Progenitor cell of endocrine pancreas (in vitro differentiated cells): ENCODE measurements at places on chromosomes 1 and 21. TPM values are rescaled to one million over a fixed set of nuclear protein-coding genes. Genes with fewer than 3 reads are reported as not detected.
A peak's percentile ranks its signal among the peaks of the same experiment; 100 is the strongest.

UBQLN4 gene
- 94.2 and 97.8 TPM in 2 replicates for total RNA-seq

DNA sequence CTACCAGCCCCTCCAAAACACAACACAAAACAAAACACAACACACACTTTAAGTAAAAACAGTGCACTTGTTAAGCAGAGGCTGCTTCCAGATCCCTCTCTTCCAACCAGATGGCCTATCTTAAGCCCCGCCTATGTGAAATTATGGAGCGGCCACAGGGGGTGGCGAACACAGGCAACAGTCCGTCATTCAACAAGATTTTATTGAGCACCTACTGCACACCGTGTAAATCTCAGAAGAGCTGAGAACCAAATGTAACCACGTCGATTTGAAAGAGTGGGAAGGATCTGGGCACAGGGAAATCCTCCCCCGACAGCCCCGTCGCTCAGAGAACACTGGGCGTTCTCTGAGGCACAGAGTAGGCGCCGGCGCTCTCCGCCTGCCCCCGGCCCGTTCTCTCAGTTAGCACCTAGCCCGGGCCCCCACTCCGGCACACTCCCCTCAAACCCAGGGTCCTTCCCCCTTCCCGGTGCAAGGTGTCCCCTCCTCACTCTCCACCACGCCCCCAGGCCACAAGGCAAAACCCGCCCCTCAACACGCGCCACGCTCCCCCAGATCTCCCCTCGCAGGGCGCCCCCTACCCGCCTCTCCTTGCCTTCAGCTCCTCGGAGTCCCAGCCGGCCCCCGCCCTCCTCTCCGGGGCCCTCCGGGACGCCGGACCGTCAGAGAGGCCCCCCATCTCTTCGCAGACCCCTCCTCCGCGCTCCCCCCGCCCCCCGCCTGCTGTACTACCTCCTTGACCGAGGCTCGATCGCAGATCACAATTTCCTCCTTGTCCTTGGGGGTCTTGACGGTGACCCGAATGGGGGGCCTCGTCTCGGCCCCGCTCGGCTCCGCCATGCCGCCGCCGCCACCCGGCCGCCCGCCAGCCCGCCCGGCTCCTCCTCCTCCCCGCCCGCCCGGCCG, 483 bp downstream of the UBQLN4 start:
- peaks cover 15% of the 10 kb centered on the region for H3K4me1 ChIP-seq
- DNase-seq = peak; percentile 79
- H3K27ac ChIP-seq = peak overlapping the region; percentile 96
- no peaks in the 10 kb centered on the region for H3K27me3 ChIP-seq

DNA sequence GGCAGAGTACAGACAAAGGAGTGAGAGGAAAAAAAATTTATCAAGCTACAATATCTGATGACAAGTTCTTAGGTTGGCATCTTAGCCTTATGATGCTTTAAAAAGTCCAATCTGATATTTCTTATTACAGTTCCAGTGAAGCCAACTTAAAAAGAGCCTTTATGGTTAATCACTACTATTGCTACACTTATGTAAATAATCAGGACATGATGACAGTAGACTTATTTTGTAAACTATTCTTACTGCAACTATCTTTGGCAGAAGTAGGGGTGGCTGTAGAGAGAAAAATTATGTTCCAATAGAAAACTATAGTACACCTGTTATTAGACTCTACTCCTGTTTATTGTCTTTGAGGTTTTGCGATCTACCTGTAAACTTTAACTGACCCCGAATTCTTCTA, 25.8 kb upstream of the NUF2 start:
- no peak overlapping the region for H3K27ac ChIP-seq
- DNase-seq = no peak
- H3K27me3 ChIP-seq = no peaks in the 10 kb centered on the region
- no peak overlapping the region for H3K4me3 ChIP-seq
- peaks cover 5% of the 10 kb centered on the region for H3K4me1 ChIP-seq

DNA sequence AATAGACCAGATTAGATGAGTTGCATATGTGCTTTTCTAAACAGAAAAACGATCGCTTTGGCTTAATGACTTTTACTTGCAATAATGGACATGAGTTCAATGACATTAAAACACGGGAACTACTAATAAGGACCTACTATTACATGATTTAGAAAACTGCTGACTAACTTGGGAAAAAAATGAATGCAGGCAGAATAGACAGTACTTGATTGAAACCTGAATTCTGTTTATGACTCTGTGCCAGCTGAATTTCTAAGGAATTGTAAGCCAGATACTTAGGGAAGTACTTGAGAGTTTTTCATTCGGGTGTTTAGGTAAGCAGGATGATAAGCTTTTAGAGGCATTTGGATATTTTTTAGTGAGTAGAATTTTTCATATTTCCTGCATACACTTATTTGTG, 12.0 kb downstream of the ADGRL2 start:
- DNase-seq = no peak
- H3K4me1 ChIP-seq = peaks cover 33% of the 10 kb centered on the region
- H3K27ac ChIP-seq = no peak overlapping the region
- H3K4me3 ChIP-seq = no peak overlapping the region
